ENCODE measurements at places on chromosomes 1 and 21. TPM values are rescaled to one million over a fixed set of nuclear protein-coding genes. Genes with fewer than 3 reads are reported as not detected.

Gene BOLA1
- 11.8 TPM for total RNA-seq

Gene TENT5C
- 8.8 TPM for total RNA-seq

Gene SIPA1L2
- 60.2 TPM for total RNA-seq

Gene SEC16B
- total RNA-seq = 1.2 TPM

Gene TMEM79
- total RNA-seq = 2.1 TPM

Gene KDF1
- total RNA-seq = 0.23 TPM

Gene KIFAP3
- 234 TPM for total RNA-seq

Gene THRAP3
- 105 TPM for total RNA-seq

Gene BSND
- not detected for total RNA-seq

Gene OR10J1
- total RNA-seq = not detected

Gene TMEM9
- total RNA-seq = 66.9 TPM

Gene PLA2G4A
- 2.5 TPM for total RNA-seq

Gene AADACL4
- not detected for total RNA-seq

Gene CD5L
- total RNA-seq = 0.69 TPM

Gene IGSF9
- 3.9 TPM for total RNA-seq

Gene TRIM63
- total RNA-seq = not detected

Gene FMO4
- 0.46 TPM for total RNA-seq

Gene ABCA4
- 2.3 TPM for total RNA-seq

Gene SEMA4A
- 23.3 TPM for total RNA-seq

Gene RXFP4
- total RNA-seq = not detected

Gene LCE1B
- total RNA-seq = not detected

Gene RIMKLA
- total RNA-seq = 25.4 TPM

Gene CSF3R
- 4.6 TPM for total RNA-seq

Gene CR1
- total RNA-seq = 0.46 TPM

Gene VTCN1
- total RNA-seq = 0.92 TPM

Gene SPRR2B
- not detected for total RNA-seq

Gene C1orf167
- not detected for total RNA-seq

Gene MYBPH
- not detected for total RNA-seq

Gene PEAR1
- total RNA-seq = 0.92 TPM

Gene ASTN1
- total RNA-seq = 109 TPM

Gene HRNR
- not detected for total RNA-seq

Gene PBX1
- total RNA-seq = 142 TPM

Gene CCSAP
- 73.1 TPM for total RNA-seq

Gene PLA2G2F
- not detected for total RNA-seq

Gene INSRR
- total RNA-seq = 0.46 TPM

Gene TRAF3IP3
- total RNA-seq = 0.46 TPM

Gene IL12RB2
- total RNA-seq = 3.5 TPM

Gene CR2
- total RNA-seq = not detected

Gene THEM5
- total RNA-seq = not detected

Gene ERG
- total RNA-seq = 2.5 TPM

Gene PPP1R12B
- 28.6 TPM for total RNA-seq

Gene KRTAP10-9
- total RNA-seq = not detected

Gene REN
- not detected for total RNA-seq

Gene FOXD2
- total RNA-seq = 0.46 TPM

Gene S100A14
- total RNA-seq = not detected

Gene NMNAT2
- 51.0 TPM for total RNA-seq

Gene TNFRSF9
- under 0.01 TPM for total RNA-seq

Gene SPRR2A
- total RNA-seq = not detected

Gene ANXA9
- not detected for total RNA-seq

Gene KPRP
- total RNA-seq = not detected

Gene OR2AJ1
- total RNA-seq = not detected

Gene OR10J5
- total RNA-seq = not detected

Gene PKLR
- total RNA-seq = 0.23 TPM

Gene TESK2
- total RNA-seq = 0.92 TPM

Gene ABCD3
- total RNA-seq = 80.5 TPM

Gene GCSAML
- total RNA-seq = 0.69 TPM

Gene KMO
- total RNA-seq = 1.4 TPM
